ENCODE measurements at places on chromosomes 2 and 18.

DNA sequence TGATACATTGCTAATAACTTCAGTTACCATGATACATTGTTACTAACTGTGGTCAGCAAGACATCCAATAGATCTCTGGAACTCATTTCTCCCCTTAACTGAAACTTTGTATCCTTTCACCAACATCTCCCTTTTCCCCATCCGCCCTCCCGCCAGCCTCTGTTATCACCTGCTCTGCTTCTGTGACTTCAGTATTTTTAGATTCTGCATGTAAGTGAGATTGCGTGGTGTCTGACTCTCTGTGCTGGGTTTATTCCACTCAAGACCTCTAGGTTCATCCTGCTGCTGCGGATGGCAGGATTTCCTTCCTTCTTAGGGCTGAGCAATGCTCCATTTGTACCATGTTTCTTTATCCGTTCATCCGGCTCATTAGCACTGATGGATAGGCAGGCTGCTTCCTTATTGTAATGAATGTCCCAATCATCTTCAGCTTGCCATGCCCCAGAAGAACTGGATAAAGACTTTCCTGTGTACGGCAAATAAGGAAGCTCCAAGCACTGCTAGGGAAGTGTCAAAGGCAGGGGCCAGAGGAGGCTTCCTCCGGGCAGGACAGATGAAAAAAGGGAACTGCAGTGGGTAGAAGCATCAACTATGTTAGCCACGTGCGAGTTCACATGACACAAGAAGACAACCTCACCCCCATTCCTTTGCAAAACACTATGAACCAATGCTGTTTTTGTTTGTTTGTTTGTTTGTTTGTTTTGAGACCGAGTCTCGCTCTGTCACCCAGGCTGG, 113.4 kb downstream of the EIPR1 start:
- no peak for DNase-seq

GRCh38 chr2:226378753-226379705, 420.6 kb downstream of the IRS1 start:
- no peak for DNase-seq

- no peak for DNase-seq
Measured at GRCh38 chr2:12484536-12485115, 232.1 kb upstream of the TRIB2 start.

DNA sequence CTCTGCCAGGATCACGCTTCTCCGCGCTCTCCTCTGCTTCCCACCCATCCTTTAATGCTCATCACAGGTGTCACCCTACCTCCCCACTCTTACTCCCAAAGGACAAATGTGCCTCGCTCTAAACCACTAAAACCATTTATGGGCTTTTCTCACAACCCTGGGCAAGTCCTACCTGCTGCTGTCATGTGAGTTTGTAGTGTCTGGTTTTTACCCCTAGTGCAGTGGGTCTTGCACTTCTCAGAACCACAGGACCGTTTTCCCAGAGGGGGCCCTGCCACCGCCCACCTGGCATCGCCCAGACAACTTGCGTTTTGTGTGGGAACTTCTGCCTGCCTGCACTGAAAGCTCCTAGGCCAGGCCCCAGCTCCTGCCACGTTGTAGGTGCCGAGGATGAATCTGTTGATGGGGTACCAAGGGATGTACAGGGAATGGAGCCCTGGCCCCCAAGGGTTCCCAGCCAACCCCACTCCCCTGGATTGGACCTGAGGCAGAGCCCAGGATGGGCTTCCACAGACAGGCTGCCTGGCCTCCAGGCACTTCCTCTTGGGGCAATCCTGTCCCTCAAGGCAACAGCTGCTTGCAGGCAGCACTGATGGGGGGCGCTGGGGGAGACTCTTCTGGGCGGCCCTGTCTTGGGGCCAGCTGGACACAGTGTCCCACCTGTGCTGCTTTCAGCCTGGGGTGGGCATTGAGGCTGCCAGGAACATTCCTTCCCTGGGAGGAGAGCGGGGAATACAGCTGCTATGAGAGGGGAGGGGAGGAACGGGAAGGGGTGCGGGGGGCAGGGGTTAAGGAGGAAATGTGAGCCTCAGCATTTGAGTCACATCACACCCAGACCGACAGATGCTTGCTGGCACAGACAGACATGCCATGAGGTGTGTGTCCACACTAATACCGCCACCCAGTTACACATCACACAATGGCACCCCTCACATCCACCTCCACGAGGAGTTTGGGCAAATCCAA, 176.3 kb downstream of the ZFP36L2 start:
- no peak for DNase-seq

- DNase-seq, result no peak
Measured at GRCh38 chr2:42314892-42315468, 46.0 kb downstream of the COX7A2L start.

DNA sequence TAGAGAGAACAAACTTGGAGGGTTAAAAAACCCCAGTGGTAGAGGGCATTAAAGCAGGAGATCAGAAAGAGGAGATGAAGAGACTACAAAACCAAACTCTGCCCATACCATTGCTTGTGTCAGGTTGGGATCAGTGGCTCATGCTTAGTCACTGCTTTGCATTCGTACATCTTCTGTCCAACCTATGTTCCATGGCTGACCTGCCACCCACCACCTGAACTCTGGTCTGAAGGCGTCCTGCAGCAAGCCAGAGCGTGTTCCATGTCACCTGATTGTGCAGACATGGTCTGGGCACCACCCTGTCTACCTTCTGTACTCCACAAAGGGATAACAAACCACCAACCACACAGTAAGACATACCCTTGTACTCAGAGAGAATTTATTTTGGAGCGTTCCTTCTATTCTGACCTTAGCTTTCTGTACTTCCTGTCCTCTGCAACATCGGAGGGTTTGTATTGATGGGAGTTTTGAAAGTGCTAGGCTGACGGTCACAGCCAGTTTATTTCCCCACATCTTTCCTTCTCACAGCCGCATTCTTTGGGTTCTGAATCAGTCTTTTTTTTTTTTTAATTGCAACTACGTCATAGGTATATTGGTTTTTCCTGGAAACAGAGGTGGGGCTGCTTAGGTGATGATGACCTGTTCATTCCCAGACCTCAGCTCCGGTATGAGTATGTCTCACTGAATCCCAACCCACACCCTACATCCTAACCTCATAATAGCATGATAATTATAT, 88.3 kb downstream of the SOWAHC start:
- no peak for DNase-seq

GRCh38 chr2:218022131-218022850, 19.5 kb upstream of the TNS1 start:
- no peak for DNase-seq

- no peak for DNase-seq
Measured at GRCh38 chr2:173355132-173355865, 627 bp downstream of the CDCA7 start.

- DNase-seq, result peak; percentile 16
Measured at GRCh38 chr2:25168256-25169072, at the start of gene POMC. TSS of gene POMC (minus strand) at chr2:25168580. CDS start at chr2:25164772, 3,808 bp downstream.

- no peak for DNase-seq
Measured at GRCh38 chr2:86068136-86068588, 37.5 kb downstream of the POLR1A start.

DNA sequence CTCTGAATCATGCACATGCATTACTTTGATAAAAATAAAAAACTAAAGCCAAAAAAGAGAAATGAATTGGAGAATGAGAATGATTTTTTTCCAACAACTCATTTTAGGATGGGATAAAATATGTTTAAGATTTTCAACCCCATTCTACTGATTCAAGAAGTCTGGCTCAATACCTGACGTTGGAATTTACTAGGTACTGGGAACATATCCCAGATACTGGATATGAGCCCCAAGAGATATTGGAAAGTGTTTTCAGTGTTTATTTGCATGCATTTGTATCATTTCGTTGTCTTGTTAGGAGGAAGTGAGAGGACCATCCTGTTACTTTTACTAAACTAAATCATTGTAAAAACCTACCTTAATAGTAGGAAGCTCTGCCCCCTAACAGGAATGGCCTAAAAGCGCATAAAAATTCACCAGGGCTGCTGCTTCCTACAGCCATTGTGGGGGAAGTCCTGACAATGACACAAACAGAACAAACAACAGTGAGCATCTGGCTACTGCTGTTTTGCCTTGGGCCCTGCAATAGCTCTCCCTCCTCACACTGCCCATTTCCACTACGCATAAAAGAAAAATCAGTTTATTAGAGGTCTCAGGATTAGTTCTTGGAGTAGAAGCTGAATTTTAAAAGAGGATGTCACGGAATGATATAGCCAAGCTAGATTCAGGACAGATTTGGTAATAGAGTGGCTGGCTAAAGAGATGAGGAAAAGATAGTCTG, 35.2 kb downstream of the ANKAR start:
- DNase-seq, result no peak

DNA sequence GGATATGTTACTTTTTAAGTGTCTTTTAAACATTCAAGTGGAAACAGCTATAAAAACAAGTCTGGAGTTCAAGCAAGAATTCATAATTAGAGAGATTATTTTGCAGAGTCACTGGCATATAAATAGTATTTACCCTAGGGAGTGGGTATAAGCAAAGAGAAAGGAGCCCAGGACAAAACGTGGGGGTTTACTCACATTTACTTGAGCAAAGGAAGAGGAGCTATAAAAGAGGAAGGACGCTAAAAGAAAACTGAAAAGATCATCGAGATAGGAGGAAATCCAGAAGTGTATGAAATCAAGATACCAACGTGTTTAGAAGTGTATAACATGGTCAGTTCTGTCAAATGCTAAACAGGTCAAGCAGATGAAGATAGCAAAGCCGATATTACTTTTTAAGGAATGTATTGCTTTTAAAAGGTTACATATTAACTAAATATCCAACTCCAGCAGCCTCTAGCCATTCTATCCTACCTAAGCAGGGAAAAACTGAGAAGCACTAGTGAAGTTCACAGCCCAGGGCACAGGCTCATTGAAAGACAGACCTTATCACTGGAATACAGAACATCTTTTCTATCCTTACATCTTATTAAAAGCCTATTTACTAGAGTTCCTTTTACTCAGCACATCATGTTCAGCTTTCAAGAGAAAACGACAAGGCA, 8.6 kb downstream of the KANSL1L start:
- no peak for DNase-seq

- no peak for DNase-seq
Measured at GRCh38 chr18:10317864-10318690, 136.4 kb upstream of the APCDD1 start.

DNA sequence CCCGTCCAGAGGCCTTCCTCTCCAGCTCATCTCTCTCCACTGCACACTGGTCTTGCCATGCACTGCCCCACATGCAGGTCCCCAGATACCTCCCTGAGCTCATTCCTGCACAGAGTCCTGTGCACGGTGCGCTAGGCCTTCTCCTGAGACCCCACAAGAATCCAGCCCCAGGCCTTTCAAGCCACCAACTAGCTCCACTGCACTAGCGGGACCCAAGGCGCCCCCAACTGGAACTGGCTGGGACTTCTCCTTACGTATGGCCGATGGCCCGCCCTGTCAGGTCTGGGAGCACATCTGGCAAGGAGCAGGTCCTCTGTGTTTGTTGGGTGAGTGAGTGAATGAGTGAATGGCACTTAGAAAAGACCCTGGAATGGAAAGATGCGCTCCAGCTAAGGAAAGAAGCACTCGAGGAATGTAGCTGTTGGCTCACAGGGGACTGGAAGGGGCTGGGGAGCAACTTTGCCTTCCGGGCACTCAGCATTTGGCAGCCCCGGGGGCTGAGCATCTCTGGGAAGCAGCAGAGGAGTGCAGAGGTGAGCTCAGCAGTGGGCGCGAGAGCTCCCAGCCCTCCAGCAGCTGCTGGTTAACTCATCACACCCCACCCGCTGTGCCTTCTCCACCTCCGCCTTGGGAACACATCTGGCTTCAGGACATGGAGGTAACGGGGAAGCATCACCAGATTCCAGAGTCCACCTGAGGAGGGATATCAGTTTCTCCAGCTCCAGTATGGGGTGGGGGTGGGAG, 223.1 kb downstream of the GLI2 start:
- no peak for DNase-seq

GRCh38 chr2:64753399-64753798, 99.7 kb upstream of the SERTAD2 start:
- no peak for DNase-seq

DNA sequence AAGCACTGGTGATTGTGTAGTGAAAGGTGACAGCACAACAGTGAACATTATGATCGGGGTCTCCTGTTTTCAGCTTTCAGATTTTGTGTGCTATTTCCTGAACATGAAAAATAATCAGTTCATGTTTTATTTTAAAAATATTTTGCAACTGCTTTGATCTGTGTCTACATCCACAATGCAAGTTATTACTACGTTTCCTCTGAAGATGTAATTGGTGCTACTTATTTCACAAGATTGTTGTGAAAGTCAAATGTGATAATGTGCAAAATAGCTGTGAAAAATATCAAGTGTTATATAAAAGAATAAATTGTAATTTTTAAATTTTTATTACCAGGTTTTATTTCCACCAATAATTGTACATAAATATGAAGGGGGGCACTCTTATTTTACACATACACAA, 6.1 kb upstream of the GCA start:
- no peak for DNase-seq

All from activated gamma-delta T cell (primary cell).